ENCODE measurements at places on chromosomes 4 and X. TPM values are rescaled to one million over a fixed set of nuclear protein-coding genes. Genes with fewer than 3 reads are reported as not detected.

CLNK gene
- total RNA-seq = not detected

JCHAIN gene
- 2.4 TPM for total RNA-seq

DDX3X gene
- total RNA-seq = 296 TPM

PDCL2 gene
- not detected for total RNA-seq

PNPLA4 gene
- total RNA-seq = 7.8 TPM
